ENCODE measurements at places on chromosomes 4 and X.

- no peak for DNase-seq
These were observed 195.7 kb upstream of the HS3ST1 start for GRCh38 chr4:11624370-11624769.

DNA sequence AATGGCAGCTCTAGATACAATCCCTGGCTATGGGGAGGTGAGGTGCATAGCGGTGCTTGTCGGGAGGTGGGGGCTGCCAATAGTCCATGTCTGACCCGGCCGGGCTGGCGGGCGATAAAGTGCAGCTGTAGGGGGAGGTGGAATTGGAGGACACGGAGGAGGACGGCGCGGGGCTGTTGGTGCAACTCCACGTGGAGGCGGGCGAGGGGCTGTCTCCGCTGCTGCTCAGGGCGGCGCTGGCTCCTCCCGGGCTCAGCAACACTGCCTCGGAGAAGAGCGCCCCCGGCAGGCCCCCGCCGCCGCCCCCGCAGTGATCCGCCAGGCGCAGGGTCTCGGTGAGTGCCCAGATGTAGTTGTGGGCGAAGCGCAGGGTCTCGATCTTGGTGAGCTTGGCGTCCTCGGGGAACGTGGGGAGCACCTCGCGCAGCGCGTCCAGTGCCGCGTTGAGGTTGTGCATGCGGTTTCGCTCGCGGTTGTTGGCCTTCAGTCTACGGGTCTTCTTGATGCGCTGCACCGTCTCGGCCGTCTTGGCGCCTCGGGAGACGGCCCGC, 1.3 kb downstream of the NEUROG2 start:
- no peak for DNase-seq

DNA sequence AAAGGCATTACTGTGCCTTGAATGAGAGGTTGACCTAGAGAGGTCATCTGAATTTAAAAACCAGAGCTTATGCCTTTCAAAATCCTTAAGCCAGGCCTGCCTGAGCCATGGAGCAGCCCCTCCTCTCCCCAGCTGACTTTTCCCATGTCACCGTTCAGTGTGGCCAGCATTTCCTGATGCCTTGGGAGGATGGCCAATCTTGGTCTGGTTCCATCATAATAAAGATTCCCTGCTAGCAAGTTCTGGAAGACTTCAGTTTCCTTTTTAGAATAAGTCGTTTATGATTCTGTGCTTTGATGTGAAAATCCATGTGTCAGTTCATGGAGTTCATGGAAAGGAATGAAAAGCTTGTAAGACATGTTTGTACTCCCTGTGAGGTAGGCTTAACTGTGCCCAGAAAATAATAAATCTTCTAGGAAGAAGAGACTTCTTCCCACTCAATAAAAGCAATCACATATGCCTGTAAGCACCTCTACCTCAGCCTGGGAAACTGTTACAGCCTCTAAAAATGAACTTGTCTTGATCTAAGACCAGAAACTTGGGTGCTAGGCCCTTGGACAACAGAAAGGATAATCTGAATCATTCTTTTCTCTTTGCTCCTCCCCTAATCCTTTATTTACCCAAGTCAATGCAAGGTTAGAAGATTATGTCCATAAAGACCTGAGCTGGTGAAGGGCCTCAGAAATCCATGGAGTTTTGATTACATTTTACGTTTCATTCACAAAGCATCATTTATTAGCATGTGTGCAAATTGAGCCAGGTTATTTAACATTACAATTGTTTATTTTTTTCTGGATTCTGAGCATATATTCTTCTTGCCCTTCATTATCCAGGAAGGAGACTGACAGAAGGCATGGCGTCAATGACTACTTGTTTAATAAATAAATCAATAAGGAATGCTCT, 84.0 kb upstream of the TBC1D9 start:
- DNase-seq = no peak

DNA sequence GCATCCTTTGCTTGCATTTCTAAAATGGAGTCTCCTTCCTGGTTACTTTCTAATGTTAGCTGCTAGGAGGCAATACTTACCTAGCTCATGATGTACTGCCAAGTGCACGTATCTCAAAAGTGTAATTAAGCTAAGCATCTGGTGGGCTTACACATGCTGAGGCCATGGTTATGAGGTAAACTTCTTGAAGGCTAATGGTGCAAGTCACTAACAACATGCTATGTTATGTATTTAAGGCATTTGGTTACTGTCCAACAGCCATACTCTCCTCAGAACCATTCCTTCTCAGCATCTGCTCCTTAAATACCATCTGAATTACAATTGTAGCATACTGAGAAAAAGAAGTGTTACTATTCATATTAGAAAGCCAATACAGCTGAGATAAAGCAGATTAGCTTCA, 318.6 kb upstream of the BMP3 start:
- DNase-seq = no peak

DNA sequence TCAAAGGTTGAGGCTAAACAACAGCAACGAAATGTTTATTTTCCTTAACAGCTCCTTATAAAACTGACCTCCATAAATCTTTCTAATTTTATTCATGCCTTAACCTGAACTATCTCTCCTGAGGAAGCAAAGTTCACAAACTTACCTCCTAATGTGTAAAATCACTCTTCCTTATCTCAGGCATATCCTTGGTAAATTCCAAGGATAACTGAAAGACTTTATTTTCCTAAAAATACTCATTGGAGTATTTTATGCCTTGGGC, 197.4 kb downstream of the NWD2 start:
- no peak for DNase-seq

- no peak for DNase-seq
These were observed 132.1 kb upstream of the GK2 start for GRCh38 chr4:79540143-79540542.

- DNase-seq = no peak
These were observed 76.9 kb downstream of the TMLHE start for GRCh38 chrX:155535866-155536265.

DNA sequence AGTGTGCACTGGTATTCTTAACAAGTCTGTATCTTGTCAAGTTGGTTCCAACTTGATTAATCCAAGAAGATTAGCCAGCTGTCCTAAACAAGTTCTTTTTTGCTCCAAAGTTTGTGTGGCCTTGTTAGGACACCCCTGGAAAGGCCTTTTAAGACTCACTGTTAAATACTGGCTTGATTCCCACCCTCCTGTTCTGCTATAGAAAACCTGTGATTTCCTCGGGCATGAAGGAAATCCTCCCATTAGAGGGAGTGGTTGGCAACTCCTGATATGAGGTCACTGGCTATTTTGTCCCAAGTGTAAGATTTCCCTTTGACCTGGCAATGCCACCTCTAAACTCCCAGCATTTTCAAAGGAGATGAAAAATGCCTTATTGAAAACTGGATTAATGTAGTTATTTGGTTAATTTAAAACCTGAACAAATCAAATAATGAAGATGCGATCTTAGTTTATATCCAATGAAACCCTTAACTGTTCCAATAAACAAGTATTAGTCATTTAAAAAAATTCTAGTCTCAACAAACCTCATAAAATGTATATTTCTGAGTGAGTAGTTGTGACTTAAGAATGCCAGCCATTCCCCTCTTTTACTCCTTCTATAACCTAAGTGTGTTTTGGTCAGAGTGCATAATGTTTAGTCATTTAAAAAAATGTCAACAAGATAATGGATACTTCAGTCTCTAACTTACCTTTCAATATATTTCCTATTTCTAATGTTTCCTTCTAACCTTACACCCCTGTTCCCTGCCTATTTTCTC, 94.4 kb downstream of the NPNT start:
- no peak for DNase-seq

DNA sequence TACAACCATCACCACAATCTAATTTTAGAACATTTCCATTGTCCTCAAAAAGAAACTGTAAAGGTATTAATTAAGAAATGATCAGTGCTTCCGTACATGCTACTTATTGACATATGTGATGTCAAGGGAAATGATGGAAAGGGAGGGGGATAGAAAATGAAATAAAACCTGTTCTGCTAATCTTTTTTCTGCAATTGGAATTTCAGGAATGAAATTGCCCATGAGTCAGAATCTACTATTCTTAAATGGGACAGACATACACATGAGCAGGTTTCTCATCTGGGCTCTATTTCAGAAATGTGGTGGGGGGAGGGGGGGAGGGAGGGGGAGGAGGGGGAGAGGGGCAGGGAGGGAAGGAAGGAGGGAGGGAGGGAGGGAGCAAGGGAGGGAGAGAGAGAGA, 91.0 kb downstream of the SHROOM4 start:
- no peak for DNase-seq

GRCh38 chr4:112897543-112897942, 151.9 kb upstream of the ANK2 start:
- no peak for DNase-seq

GRCh38 chr4:155722816-155723499, 35.9 kb upstream of the GUCY1B1 start:
- no peak for DNase-seq

- no peak for DNase-seq
These were observed 124.0 kb upstream of the STIM2 start for GRCh38 chr4:26736621-26737020.

- no peak for DNase-seq
These were observed 56.3 kb downstream of the ENOX2 start for GRCh38 chrX:130846746-130847145.

GRCh38 chr4:107453987-107454386, 266.0 kb downstream of the PAPSS1 start:
- DNase-seq = no peak

DNA sequence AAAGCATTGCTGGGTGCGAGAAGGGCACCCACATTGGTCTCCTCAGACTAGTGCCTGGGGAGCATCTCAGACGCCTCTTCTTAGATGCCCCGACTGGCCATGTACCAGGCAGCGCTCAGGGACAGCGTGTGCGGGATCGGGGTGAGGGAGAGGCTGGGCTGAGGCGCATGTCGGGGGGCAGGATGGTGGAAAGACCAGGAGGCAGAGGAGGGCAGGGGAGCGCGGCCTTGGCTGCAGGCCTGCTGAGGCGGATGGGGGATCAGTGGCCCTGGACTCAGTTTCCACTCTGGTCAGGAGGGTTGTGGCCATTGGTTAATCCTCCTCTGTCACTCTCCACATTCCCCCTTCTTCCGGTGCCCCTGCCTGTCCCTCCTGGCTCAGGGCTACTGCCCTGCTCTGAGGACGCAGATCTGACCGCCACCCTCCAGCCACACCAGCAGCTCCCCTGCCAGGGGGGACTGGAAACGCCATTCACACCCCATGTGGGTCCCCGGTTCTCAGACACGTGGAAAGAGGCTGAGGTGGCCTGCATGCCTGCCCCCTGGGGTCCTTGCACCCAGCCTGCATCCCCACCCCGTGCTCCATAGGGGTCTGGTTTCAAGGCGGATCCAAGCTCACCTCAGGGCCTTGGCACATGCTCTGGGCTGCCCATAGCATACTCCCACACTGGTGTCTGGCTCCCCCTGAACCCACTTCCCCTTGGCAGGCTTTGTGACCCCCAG, 105.9 kb downstream of the CPZ start:
- DNase-seq = no peak

DNA sequence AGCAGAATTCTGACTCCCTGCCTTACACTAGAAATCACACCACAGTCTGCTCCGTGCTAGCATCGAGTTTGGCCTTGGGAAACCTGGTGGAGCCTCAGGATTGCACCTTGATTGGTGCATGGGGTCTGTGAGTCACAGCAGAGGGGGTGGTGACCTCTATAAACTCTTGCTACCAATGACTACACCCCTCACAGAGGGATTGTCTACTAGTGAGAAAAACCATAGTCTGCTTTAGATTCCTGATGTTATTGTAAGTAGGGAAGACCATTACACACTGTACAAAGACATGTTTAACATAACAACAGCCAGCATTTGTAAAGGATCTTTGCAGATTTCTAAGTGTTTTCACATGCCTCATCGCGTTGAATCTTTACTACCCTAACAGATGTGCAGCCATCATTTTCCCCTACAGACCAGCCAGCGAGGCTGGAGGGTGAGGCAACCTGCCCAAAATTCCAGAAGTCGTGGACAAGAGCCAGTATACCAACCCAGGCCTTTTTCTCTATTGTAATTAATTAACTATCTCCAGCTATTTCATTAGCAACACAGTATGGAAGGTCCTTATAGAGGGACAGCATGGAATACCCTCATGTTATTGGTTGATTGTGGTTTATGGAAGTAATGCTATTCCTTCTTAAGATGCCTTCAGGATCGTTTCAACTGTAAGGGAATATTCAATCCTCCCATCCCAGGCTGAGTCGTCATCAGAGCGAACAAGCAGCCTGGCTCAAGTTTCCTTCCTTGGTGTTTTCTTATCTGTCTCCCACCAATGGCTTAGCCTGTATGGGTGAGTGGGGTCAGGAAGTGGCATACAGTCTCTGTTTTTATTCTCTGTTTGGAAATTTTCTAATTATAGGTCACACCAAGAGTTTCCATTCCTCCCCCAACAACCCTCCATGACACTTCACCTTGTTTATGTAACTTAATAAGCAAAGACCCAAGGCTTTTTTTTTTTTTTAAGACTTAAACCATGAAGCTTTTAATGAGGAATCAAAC, 55.9 kb upstream of the KDR start:
- DNase-seq = no peak

DNA sequence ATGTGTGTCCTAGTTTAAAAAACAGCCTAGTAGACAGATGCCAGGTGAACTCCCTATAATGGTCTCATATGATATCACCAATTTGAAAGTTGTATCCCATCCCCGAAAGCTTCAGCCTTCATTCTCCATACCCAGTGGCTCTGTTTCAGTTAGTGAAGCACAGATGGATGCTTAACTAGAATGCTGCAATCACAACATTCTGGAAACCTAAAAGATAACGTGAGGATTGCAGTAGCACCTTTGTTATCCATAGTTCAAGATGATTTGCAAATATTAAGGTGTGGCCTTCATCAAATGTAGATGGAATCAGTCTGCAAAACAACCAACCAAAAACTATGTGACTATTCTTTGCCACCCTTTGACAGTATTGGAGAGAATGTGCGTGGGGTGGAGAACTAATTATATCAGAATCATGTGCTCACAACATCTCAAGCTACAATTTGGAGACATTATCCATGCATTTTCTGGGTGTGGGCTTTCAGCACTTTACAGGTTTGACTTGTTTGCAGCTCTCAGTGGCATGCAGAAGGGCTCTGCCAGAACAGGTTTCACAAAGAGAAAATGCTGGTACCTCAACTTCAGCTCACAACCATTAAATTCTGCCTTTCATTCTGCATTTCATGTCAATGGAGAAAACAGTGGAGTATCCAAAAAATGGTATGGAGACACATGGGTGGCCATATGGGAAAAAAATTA, 18.3 kb upstream of the PPID start:
- no peak for DNase-seq

DNA sequence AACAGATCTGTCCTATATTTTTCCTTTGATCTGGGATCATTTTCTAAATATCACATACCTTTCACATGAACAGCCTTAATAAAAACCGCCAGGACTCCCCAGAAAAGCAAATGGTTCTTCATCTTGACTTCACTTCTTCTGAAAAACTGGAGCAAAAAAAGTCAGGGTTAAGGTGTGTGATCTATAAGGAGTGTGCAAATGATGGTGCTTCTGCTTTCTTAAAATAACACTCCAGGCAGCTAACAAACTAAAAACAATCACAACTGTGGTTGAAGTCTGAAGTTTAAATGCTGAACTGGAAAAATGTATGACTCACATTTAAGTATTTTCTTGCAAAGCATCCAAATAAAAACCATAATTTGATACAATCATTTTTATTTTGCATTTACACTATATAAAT, at the start of gene JCHAIN:
TSS of gene JCHAIN (minus strand) at position 140 of the 400 bp plus-strand sequence. CDS start at position 122, 18 bp downstream.
- DNase-seq = no peak

- DNase-seq = no peak
These were observed 177.9 kb upstream of the TENM3 start for GRCh38 chr4:182065255-182065654.

Data from NCI-H1436 (cell line).